ENCODE measurements at places on chromosomes 5 and 9.

DNA sequence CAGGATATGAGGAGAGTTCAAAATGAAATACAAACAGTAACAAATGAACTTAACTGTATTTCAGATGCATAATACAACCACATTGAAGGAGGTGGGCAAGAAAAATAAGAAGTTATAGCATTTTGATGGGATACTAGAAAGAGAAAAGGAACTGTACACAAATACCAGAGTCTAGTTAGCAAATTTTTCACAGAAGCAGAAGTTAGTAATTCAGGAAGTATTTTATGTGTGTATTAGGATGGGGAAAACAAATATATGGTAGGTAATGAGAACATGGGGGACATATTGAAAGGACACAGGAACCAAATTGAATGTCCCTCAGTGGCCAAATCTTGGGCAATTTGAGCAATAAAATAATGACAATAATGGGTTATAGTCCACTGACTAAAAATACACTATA, 18.4 kb downstream of the GM2A start:
- DNase-seq: no peak

GRCh38 chr9:5714501-5715401, 85.8 kb downstream of the RIC1 start:
- peak; percentile 6 for DNase-seq

DNA sequence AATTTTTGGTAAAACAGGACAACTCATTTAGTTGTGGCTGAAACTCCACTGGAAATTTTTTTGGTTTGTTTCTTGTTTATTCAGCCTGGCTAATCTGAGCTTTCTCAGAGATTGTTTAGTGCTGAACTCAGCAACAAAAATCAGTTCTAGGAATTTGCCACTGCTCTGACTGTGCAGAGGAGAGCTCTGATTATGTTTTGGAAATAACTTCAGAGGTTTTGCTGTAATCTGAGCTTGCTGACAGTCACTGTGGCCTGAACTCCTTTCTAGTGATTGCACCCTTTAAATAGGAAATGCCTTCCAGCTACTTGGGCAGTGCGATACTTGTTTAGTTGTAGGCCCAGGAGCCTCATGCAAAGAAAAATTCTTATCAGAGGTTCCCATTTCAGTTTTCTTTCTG, 60.2 kb downstream of the OSTF1 start:
- DNase-seq: peak; percentile 93

DNA sequence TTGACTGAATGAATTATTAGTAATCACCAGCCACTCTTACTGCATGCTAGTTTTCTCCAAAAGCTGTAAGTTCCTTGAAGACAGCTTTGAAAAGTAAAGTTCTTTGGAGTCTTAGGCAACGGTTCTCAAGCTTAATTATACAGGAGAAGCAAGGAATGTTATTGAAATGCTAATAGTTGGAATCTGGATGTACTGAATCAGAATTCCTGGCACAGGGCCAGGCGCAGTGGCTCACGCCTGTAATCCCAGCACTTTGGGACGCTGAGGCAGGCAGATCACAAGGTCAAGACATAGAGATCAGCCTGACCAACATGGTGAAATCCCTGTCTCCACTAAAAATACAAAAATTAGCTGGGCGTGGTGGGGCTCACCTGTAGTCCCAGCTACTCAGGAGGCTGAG, 33.4 kb downstream of the GRIA1 start:
- DNase-seq: peak; percentile 52

DNA sequence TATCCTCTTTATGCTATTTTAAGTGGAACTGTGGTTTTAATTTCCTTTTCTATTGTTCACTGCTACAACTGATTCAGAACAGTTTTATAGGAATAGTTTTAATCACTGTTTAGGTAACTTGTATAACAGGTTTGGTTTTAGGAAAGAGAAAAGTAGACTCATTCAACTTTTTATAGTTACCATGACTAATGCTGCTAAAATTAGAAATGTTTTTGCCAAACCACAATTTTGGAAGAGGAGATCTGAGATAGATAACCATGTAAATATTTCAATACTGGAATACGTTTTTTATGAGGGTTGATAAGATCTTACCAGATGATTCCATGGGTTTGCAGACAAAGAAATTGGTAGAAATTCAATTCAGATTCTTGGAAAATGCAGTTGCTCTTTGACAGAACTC, 404.6 kb upstream of the ARRDC3 start:
- no peak for DNase-seq

DNA sequence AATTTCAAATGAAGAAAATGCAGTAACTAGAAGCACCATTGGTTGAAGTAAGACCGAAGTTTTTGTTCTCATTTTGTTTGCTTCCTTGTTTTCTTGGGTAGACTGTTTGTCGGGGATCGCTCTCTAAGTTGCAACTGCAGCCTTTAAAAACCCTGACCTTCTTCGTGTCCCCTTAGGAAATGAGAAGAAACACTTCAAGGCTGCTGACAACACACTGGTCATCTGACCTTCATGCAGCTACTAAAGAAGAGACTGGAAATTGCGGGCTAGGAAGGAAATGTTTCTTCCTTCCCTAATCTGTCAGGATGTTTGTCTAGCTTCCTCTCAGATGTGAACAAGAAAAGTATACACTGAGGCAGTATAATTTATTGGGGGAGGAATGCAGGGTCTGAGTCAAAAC, 50.7 kb upstream of the CHSY3 start:
- DNase-seq: no peak

DNA sequence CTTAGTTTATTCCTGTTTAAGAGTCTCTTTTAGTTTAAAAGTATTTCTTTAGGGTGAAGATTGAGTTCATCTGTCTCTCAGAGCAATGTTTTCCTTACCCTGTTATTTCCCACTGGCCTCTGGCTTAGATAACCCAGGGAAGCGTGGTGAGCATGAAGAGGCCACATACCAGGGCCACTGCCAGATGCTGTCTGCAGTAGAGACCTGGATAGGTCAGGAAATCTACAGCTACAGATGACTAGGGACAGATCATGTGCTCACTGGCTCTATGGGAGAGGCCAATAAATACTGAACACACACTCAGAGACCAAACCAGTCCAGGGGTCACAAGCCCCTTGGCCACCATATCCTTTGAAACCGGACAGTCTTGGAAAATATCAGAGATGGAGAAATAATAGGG, 136.0 kb downstream of the CAMK4 start:
- no peak for DNase-seq

DNA sequence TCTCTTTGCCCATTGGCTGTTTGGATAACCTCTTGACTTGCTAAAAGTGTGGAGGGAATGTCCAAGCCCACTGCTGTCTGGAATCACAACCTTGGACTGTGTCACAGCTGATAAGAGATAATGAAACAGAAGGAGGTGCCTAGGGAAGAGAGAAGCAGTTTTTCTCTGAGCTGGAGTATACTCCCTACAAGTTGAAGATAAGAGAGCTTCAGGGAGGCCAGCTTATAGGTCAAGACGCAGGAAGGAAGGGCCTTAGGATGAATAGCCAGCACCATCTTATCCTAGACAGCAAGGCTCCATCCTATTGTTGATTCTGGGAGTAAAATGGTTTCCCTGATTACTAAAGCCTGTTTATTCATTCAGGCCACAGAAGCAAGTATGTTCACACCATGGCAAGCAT, 244.7 kb downstream of the NPR3 start:
- peak; percentile 2 for DNase-seq

- no peak for DNase-seq
These were observed 7.9 kb downstream of the G3BP1 start for GRCh38 chr5:151779531-151780125.

GRCh38 chr5:90557391-90557790, 1.2 kb upstream of the ADGRV1 start:
- DNase-seq: no peak

- no peak for DNase-seq
These were observed 13.1 kb downstream of the RPS23 start for GRCh38 chr5:82265047-82265446.

GRCh38 chr5:136679233-136679632, 313.9 kb upstream of the TRPC7 start:
- no peak for DNase-seq

- DNase-seq: no peak
These were observed 260.6 kb upstream of the ANKRD55 start for GRCh38 chr5:56493766-56494165.

DNA sequence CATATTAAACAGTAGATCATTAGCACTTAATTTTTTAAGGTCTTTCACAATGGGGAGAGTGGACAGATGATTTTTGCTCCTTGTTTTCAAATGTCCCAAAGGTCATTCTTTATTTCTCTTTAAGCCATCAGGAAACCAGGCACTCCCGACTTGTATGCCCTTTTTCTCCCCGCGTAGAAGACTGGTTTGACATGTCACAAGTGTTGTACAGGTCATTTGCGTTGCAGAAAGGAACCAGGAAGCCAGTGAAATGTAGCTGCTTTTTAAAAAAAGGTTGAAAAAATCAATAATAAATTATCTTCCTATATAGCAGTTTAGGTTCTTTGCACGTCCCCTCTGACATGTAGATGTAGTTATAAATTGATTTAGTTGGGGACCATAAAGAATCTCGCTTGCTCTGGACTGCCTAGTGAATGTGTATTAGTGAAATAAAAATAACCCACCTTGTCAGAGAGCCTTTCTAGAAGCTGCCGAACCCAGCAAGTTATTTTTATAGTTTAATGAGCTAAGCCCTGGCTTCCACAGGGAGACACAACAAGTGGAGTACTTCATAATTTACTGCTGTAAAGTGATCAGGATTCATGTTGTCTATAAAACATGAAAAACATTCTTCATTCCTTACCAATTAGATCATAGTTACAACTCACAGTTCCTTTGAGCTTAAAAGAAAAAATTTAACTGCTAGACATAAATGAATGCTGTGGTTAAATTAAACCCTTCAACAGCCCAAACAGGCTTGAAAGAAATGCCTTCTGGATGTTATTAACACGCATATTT, 404.6 kb downstream of the CSNK1G3 start:
- peak; percentile 4 for DNase-seq

- DNase-seq: no peak
These were observed 38.4 kb upstream of the ASS1 start for GRCh38 chr9:130406278-130406895.

DNA sequence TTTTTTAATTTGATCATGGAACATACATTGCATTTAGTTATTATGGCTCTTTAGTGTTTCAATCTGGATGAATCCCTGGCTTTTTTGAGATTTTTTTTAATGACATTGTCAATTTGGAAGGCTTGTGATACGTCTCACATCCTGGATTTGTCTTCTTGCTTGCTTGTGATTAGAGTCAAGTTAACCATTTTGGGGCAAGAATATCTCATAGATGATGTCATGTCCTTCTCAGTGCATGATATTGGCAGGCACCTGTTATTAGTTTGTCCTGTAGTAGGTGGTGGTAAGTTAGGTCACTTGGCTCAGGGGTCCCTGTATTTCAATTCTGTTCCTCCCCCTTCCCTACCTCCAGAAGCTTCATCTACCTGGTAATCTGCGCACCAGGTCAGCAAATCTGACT, 3.3 kb downstream of the PSD2 start:
- no peak for DNase-seq

- DNase-seq: no peak
These were observed 158.0 kb downstream of the PCSK1 start for GRCh38 chr5:96275051-96275450.

DNA sequence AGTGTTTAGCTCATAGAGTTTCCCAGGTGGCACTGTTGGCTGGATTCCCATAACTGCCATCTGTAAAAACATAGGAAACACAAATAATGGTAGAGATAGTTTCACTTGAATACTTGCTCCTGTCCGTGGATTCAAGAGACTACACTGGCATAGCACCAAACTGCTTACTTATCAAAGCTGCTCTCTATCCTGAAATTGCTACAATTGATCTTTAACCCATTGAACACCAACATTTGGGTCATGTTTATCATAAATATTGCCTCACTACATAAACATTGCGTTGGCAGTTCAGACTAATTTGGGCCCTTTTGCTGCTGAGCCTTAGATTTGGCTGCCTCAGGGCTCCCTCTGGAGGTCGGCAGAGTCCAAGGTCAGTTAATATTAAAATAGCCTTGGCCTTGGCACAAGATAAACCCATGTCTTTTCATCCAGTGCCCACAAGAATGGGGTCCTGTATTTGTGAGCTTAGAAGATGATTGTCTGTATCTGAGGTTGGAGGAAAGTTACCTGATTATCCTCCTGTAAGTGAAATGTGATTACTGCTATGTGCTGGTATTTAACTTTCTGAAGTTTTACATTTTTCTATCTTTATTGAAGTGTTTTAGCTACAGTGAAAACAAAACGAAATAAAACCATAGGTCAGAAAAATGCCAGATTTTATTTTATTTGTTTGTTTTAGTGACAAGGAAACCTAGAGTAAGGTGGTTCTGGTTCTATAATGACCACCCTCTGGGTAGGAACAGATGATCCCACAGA, 4.0 kb upstream of the RANBP3L start:
- DNase-seq: peak; percentile 33

- no peak for DNase-seq
These were observed 30.2 kb upstream of the TBCA start for GRCh38 chr5:77806213-77806843.

DNA sequence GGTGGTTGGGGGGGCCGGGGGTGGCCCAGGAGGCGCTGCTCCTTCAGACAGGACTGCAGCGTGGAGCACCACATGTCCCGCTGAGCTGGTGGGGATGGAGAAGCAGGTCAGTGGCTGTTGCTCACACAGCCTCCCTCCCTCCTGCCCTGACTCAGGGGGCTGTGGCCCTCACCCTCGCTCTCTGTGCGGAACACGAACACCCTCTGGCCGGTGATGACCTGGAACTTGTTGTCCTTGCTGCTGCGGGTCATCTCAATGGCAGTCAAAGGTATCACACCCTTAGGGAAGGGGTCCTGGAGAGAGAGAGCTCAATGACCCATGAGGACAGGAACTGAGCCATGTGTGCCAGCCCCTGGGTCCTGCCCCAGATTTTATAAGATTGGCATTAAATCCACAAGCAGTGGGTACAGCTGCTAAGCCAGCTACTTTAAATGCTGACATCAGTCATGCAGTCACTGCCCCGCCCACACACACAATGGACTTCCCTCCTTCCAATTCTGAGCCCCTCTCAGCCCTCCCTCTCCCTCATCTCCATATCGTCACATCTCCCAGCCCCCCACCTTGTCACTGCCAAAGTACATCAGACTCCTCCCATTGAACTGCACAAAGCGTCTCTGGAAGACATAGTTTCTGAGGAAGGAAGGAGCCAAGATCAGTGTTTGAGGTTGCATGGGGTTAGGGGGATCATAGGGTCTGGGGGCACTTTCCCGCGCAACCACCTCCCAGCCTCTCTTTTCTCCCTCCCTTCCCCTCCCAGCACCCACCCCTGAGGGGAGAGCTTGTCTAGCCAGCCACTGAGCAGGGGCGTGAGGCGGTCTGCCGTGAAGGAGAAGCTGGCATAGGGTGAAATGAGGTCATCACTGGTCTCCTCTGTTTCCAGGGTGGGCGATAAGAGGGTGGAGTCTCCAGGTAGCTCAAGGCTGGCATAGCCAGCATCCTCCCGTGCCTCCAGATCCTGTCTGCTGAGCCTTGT, 8.9 kb downstream of the ARAP3 start:
- no peak for DNase-seq

GRCh38 chr9:36011379-36011778, 25.3 kb upstream of the RECK start:
- peak; percentile 6 for DNase-seq

GRCh38 chr5:180670586-180671359, 21.4 kb upstream of the FLT4 start:
- DNase-seq: peak; percentile 35

All from brain microvascular endothelial cell (primary cell).